ENCODE measurements at places on chromosomes 2 and 18.

- DNase-seq, result no peak
Measured at GRCh38 chr2:158691619-158692018, 103.5 kb upstream of the DAPL1 start.

DNA sequence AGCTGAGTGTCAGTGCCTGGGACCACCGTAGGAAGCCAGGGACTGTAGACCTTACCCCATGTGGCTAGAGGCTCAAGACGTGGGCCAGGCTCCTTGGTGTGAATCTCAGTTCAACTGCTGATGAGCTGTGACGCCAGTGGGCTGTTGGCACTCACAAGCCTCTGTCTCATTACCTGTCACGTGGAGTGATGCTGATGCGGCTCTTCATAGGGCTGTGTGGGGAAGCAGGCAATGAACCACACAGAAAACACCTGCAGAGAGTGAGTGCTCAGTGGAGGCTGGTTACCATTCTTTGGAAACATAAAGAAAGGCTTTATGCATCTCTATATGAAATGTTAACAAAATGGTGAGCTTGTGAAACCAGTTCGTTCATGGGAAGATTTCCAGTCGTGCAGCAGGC lies 36.1 kb downstream of the CREG2 start:
- DNase-seq, result no peak

DNA sequence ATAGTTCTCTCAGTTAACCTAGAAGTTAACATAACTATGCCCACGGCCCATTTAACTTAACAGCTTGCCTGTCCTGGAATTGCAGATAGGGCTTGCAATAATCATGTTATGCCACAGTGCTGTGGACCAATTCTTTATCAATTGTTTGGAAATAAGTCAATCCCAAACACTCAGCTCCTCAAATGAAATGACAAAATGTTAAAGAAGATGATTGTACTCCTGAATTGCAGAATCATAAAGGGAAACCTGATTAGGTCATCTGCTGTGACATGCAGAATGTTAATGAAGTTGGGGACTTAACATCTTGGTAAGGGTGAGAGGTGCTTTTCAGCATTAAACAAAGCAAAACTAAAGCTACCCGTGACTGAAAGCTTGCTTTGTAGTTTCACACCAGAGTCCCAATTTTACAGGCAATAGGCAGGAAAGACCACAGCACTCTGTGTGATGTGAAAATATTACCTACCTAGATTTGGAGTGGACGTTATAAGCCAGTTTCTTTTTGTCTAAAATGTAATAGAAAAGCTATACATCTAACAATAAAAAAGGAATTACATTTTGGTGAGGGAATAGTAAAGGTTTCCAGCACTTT lies 364.0 kb downstream of the GPD2 start:
- no peak for DNase-seq

DNA sequence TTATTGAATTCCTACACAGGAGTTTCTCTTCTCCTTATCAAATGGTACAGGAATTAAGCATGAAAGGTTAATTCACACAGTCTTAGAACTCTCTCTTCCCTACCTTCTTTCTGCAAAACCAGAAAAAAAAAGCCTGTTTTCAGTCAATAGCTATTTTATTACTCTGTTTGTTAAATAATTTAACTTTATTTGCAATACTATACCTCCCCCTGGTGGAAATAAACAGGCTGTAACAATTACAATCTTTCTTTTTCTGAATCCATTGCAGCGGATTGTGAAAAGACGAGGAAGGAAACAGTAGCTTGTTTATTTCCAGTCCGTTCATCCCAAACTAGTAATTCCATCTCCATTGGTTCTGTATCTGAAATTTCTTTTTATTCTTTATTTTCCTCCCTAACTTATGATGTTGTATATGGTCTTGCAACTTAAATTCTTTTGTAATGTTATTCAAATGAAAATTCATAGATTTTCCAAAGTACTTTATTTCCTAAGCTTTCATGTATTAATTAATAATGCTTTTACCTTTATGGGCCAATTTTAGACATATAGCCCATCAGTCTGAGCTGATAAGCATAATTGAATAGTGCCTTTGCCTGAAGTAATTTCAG lies 165.2 kb downstream of the SH3BP4 start:
- DNase-seq, result peak; percentile 46

GRCh38 chr2:144261966-144262365 lies 258.0 kb downstream of the ZEB2 start:
- no peak for DNase-seq

All from NCI-H1436 (cell line).